Activated T-helper 1 cell treated with anti-CD3 and anti-CD28 coated beads, Interleukin-12 subunit alpha, Interleukin-12 subunit beta, Interleukin-2, Interleukin-4 antibody, amounts not matched to agents 30 ng/mL and 10 ng/mL and 1 ng/mL, durations not matched to agents 14 hours and 24 hours and 36 hours (primary cell): ENCODE measurements at places on chromosomes 1 and 21.

DNA sequence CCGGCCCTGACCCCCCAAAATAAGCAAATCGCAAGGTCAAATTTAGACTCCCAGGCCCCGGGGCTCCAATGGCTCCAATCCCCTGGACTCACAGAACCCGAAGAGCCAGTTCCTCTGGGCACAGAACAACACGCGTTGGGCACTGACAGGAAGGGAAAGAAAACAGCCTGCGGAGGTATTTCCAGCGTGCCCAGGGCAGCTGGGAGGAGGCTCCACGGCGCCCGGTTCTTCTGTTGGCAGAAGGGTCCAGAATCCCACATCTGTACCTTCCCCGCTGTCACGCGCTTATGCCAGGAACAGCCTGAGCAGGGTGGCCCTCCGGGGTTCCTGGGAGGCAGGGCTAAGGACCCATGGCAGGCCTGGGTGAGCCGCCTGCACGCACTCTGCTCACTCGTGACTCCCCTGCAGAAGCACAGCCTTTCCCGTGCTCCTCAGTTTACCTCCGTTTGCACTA, 85.5 kb downstream of the RIPK4 start:
- no peak for DNase-seq

DNA sequence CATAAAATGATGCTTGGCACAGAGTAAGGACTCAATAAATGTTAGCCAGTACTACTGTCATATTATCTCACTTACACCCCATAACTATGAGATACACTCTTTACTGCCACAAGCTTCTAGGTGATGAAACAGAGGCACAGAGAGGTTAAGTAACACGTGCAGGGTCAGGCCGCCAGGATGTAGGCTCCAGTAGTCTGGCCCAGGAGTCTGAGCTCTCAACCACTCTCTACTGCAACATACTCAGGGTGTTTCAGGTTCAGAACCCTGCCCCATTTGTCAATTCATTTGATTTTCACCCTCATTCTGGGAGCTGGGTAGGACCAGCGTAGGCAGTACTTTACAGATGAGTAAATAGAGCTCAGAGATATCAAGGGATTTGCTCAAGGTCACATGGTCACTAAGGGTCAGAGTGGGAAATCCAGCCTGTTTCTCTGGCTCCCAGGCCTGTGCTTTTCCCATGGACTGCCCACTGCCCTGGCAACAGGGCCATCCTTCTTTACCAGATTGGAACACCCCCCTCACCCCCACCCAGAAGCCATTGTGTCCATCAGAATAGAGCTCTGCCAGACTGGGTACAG, 21.2 kb downstream of the IQGAP3 start:
- no peak for DNase-seq

DNA sequence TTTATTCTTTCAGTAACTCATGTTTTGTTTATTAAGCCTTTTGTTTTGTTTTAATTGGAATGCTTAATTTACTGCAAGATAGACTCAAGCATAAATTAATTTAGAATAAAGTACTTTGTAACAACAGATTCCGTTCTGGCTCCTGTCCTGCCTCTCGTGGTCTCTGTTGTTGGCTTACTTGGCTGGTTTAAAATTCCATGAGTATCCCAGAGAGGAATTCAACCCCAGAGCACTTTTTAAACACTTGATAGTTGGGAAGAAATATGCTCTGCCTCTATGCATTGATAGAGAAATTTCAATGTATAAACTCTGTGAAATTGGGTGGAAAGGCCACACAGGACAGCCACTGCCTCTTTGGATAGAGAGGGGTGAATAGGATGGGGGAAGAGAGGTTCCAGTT, 89.7 kb downstream of the ATP5PO start:
- DNase-seq, result no peak

DNA sequence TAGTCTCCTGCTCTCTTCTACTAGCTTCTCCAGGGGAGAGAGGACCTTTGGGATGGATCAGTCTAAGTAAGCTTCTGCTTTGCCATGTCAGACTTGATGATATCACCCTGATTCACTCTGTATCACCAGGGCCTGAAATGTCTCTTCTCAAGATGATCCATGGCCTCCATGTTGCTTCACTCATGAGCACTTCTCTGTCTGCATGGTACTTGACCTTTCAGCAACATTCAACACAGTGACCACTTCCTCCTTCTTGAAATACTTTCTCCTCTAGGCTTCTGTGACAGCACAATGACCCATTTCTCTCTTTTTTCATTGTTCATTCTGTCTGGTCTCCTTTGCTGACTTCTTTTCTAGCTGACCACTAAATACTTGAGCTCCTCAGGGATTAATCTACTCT, 35.3 kb upstream of the NGF start:
- no peak for DNase-seq

DNA sequence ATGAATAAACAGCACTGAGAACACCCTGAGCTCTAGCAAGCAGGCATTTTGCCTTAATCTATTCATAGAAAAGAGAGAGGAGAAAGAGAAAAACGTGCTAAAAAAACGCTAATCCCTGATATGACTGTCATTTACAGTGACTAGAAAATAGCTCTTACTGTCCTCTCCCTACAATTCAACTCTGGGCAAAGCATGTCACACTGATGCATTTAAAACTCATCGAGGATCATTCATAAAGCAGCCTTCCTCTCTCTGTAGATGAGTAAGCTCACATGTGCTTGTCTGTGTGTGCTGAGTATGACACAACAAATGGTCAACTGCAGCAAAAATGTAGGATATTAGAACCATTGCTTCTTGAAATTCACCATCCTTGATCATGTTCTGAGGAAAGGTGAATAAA, 109.0 kb downstream of the SGIP1 start:
- no peak for DNase-seq

DNA sequence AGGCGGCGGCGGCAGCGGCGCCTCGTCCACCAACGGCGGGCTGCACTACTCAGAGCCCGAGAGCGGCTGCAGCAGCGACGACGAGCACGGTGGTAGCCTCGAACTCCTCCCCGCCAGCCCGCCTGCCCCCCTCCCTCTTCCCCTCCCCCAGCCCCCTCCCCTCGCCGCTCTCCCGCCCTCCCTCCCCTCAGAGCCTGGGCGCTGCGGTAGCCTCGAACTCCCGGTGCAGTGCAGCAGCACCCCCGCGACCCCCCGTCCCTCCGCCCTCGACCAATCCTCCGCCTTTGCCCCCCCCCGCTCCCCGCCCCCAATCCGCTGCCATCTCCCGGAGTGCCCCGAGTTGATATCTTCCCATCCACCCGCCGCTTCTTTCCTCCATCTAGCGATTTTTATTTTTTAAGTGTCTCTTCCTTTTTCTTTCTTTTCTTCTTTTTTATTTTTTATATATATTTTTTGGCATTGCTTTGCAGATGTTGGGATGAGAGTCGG, 516 bp downstream of the RCOR3 start:
- no peak for DNase-seq

DNA sequence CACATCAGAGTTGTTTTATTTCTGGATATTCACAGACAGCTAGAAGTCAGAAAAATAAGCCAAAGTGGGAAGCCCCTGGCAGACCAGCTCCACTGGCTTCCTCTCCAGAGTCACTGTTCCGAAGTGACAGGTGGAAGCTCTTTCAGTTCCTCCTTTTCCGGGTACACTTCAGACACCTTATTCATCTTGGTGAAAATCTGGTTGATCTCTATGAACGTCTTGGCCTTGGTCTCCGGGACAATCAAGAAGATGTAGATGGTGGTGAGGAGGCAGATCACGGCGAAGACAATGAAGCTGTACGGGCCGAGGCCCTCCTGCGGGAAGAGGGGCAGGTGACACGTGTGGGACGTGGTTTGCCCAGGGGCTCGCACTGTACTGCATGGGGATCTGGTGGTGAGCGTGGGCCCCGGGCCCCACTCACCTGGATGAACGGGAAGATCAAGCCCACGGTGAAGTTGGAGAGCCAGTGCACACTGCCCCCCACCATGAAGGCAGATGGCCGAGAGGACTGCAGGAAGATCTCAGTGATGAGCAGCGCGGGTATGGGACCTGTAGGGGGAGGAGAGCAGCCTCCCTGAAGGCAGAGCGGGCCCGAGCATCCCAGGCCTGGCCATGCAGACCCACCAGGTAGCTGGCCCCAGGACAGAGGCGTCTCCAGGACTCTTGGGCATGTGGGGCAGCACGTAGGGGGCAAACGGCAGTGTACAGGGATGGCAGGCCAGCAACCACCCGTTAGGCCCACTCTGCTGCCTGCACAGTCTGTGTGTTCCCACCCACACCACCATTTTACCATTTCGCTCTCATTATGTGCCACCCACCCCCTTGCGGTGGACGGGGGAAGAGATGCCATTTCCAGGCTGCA, 11.5 kb upstream of the SLC2A7 start:
- DNase-seq, result no peak

DNA sequence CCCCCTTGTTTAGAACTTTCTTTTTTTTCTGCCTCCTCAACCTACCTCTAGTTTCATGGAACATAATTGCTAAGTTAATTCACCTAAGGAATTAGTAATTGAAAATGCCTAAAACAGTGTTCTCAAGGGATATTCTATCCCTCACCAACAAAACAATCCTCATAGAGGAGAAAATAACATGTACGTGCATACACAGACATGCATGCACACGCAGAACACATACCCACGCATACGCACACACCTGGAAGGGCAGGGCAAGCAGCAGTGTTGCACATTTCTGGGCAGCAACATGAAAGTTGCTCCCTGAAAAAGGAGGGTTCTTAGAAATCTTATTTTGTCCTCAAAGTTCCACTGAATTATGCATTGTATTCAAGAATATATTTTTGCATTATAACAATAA, 76.6 kb downstream of the HHAT start:
- DNase-seq, result no peak

GRCh38 chr1:80444171-80444570, 1356.6 kb upstream of the ADGRL2 start:
- DNase-seq, result no peak

- DNase-seq, result no peak
These were observed 254.9 kb downstream of the RHOU start for GRCh38 chr1:228989992-228990827.

GRCh38 chr1:205515781-205516253, 11.3 kb downstream of the CDK18 start:
- no peak for DNase-seq

DNA sequence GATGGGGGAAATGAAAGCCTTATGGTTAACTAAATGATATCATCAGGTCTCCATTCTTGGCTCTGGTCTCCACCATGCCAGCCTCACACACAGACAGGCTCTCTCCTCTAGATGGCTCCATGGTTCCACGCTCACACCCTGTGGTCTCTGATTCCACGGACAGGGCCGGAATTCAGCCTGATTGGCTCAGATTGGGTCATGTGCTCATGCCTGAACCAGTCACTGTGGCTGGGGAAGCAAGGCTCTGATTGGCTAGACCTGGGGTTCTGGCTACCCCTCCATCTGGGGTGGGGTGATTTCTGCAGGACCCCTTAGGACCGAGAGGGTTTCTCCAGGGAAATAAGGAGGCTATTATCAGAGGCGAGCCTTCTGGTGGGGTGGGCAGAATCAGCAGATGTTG, 277.0 kb downstream of the PTPRU start:
- DNase-seq, result no peak

DNA sequence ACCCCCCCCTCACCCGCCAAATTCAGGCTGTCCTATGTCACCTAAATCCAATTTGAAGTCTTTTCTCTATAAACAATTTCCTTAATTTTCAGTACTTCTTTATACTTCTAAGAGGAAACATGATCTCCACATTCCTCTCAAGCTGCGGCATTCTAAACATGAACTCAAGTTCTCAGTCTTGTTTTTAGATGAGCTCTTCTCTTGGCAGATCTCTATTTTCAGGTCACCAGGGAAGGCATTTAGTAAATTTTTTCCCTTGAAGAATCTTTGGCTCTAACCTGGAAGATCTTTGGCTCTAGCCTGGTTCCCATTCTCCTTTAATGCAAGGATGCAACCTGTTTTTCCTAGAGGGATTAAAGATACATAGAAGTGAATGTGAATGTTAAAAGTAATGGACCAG, 193.4 kb downstream of the ATG4C start:
- DNase-seq, result no peak

- no peak for DNase-seq
These were observed 196.1 kb upstream of the VAMP3 start for GRCh38 chr1:7575041-7575400.
